ENCODE measurements at places on chromosomes 3 and 15.

- no peak for DNase-seq
These were observed 47.4 kb upstream of the UBE2E1 start for GRCh38 chr3:23758253-23758838.

DNA sequence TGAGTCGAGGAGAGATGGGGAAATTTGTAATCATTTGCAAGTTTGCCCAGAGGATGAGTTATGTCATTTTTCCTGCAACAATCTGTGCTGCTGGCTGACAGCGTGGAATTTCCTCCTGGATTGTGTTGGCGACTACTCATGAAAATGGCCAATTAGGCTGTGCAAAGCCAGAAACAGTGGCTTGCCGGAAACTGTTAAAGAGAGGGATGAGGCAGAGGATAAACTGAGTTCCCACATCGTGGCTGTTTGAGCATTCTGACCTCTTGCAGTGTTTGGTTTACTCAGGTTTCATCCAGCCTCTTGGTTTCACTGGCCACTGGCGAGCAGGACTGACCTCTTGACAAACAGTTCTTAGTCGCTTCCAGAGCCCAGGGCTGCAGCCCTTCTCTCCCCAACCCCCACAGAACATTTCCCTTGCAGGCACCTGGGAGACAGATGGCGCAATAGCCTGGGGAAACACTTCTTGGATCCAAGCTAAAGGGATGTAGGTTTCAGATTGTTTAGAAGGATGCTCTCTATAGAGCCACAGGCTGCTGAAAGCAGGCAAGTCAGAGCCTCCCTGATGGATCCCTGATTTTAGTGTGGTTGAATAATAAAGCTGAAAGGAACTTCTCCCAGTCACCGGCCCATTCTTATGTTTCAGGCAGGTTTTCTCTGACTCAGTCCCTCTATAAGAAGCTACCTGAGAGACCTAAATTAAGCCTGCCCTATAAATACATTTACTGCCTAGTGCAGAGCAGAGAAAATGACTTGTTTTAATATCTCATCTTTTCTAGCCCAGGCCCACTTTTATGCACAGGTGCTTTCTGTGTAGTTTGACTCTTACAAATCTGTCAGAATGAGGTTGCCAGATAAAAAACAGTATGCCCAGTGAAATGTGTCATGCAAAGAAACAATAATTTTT is 92.8 kb upstream of the UBE2E1 start:
- DNase-seq = no peak

DNA sequence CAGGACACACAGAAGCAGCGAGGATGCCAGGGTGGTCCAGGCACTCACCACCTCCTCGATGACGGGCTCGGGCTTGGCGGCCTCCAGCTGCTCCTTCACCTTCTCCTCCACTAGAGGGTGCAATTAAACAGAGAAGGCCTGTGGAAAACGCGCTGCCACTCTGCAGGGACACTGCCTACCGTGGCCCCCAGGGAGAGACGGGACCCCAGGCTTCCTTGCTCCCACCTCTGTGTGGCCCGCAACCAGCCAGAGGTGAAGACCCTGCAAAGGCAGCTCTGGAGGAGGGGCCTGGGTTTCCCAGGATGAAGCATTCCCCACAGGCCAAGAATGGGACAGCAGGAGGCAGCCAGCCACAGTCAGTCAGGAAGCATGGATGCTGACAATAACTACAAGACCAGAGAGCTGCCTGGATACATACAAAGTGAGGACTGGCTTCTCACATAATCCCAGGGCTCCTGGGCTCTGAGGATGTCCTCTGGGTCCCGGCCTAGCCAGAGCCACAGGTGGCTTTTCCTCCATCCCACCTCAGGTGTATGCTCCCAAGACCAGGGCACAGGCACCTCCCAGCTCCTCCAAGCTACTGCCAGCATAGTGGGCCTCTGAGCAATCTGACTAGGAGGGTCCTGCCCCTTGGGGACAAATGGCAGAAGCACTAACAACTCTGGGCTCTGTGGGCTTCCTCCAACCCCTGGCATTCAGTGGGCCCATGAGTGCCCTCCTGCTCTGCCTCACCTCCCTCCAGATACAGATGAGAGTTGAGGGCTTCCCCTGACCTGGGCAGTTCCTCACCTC is 46.2 kb downstream of the PTH1R start:
- DNase-seq = peak; percentile 31

DNA sequence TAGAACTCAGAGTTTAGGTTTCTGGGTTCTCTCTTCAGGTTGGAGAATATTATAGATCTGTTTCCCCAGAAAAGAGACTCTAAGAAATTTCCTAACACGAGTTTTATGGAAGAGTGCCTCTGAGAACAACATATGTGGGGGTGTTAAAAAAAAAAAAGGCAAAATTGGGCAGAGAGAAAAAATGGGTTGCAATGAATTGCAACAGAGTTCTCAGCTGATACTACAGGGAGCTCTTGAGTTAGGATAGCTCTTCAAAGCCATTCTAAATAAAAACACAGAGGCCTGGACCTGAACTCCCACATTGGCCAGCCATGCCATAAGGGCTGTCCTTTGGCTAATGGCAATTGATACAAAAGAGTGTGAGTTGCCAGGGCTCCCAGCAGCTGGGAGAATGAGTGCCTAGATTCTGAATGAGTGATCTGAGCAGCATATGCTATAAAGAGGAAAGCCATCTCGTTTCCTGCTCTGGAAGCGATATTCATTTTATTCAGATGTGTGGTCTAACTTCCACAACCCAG is 20.1 kb upstream of the UBE2E2 start:
- no peak for DNase-seq

GRCh38 chr3:134933997-134934396 is 138.9 kb downstream of the EPHB1 start:
- DNase-seq = no peak

- no peak for DNase-seq
These were observed 36.2 kb downstream of the EHD4 start for GRCh38 chr15:41936155-41936554.

DNA sequence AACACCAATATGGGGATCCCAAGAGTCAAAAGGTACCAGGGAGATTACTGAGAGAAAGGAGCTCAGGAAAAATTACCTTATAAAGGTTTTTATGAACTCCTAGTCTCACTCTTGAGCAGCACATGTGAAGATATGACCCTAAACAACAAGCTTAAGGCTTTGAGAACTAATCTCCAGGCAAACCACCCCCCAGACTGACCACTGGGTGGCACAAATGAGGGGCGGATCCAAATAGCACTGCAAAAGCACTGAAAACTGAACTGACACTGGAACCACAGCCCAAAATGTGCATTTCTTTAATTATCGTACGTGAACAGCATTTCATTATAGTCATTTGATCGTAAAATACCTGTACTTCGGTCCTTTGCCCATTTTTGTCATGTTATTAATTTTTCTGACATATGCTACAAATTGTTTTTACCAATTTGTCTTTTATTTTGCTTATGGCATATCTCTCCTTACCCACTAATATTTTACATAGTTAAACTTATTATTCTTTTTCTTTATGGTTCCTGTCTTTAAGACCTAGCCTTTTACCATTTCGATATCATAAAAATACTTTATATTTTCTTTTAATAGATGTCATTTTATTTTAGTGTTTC is 31.5 kb upstream of the TFDP2 start:
- DNase-seq = peak; percentile 3
